ENCODE measurements at places on chromosomes 6 and 20.

- no peak for DNase-seq
Measured at GRCh38 chr6:98716341-98716740, 118.0 kb upstream of the POU3F2 start.

GRCh38 chr6:150720774-150721233, 121.1 kb downstream of the PLEKHG1 start:
- no peak for DNase-seq

GRCh38 chr6:7543789-7544424, 2.4 kb downstream of the DSP start:
- DNase-seq: no peak

DNA sequence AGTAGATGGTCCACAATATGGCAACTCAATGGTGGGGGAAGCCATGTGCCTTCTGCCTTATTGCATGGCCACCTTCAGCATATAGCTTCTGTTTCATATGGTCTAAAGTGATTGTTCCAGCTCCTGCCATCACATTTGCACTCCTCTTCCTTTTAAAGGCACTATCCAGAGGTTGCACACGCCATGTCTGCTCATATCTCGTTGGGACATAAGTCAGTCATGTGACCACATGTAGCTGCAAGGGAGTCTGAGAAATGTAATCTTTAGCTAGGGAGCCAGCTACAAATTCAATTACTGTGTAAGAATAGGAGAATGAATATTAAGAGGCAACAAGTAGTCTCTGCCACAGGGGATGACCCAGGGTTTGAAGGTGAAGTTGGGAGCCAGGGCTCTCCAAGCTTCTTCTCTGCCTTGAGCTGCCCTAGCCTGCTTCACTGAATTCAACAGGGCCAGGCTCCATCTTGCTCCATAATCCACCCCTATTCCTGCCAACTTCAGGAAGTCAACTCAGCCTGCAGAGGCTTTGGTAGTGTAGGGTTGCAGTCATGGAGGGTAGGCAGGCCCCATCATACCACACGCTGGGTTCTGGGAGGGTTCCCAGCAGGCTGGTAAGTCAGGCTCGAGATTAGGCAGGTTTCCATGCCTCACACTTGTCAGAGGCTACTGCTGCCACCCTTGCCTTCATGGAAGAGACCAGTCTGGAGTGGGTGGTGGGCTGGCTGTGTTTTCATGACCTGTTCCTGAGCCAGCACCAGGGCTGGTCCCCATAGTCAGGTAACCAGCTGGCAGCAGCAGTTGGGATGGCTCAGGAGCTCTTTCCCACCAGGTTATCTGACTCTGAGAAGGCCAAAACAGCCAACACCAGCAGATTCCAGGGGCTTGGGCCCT, 56.7 kb upstream of the SAYSD1 start:
- DNase-seq: no peak

DNA sequence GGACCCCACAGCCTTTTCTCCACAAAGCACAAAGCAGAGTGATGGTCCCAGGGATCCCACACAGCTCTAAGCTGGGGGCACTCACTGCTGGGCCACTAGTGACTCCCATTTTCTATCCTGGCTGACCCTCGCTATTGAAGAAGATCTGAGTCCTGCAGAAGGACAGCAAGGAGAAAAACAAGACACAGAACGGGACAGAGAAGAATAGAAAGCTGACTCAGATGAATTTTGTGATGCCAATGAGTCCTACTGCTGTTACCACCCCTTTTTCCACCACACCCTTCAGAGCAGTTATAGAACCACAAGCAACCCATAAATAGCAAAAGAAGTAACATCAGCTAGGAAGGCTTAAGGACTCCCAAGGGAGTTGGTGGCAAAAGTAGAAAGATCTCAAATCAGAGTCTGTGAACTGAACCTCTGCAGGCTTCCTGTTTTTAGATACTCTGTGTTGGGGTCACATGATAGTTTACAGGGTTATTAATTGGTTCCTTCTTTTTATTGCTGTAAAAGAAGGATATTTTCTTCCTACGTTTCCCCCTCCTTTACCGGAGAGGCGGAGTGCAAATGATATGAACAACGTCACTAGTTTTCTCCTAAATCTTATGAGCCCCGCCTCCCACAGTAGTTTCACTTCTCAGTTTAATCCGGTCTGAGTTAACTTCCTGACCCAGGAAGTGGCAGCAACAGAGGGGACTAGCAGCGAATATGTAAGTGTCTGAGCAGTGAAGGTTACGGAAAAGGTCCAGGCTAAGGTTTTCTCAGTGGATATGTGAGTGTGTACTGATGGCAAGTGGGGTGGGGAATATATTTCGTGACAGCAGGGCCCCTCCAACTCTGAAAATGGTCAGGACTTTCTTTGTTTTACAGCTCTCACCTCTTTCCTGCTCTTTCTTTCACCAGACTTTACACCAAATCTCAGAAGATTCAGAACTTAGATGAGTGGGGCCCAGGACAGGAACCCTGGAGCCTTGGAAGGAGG, at the start of gene TRIM38:
Gene TRIM38, plus strand, starts transcription at position 654 of the 979 bp plus-strand sequence. CDS start 3,721 bp downstream, outside the sequence.
- peak; percentile 76 for DNase-seq

- DNase-seq: no peak
Measured at GRCh38 chr20:38932457-38933120, 6.4 kb downstream of the FAM83D start.

DNA sequence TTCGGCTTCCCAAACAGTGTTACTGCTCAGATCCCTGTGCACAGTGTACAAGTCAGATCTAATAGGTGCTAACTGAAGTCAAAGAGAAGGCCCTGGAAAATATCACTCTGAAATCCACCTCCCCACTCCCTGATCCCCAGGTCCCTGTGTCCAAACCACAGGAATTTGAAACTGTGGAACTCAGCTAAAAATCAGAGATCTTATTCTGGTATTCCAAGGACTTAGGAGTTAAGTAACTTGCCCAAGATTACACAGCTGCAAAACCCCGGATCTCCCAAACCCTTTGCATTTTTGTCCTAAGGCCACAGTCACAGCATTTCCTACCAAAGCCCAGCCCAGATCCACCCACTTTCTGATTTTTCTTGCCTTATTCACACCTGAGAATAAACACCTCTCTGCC, 32.3 kb upstream of the SLC23A2 start:
- DNase-seq: no peak

GRCh38 chr6:101597693-101598092, 204.2 kb downstream of the GRIK2 start:
- DNase-seq: no peak

DNA sequence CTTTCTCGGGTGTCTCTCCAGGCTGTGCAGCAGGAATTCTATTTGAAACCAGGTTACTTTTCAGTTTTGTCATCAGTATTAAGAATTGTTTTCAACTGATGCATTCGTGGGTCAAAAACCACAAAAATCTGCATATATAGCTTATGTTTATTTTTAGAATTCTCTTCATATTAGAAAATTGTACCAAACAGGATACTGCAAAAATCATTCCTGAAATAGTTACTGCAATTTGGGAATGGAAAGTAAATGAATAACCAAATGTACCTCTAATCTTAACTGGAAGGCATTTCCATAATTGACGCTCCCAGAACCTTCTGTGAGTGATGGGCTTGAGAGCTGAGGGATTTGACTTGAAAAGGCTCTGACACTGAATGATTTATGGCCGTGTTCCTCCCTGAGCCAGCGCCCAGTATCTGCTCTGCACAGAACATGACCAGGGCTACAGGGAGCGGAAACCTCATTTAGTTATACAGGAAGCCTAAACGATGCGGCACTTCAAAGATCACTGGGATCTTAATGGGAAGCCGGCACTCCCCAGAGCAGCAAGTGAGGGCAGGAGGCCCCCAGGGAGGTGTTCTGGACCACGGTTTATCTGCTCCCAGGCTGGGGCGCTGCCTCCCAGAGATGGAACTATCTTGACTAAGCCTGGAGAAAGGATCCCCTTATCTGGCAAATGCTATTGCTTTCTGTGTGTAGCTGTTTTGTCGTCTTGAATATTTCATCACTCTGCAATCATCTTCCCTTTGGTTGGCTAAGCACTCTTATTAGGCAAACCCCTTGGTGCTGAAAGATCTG, 446.0 kb downstream of the QKI start:
- no peak for DNase-seq

- DNase-seq: no peak
Measured at GRCh38 chr6:169826697-169827096, 75.3 kb downstream of the ERMARD start.

DNA sequence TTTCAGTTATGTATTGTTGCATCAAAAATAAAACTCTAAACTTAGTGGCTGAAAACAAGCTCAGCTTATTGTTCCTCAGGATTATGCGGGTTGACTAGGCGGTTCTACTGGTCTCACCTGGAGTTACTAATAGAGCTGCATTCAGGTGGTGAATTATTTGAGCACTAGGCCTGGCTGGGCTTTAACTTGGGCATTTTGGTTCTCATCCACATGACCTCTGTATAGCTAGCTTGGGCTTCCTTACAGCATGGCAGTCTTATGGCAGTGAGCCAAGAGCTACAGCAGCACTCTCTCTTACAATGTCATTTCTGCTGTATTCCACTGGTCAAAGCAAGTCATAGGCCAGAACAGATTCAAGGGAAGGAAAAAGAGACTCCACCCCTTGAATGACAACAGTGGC, 1.6 kb downstream of the PGBD1 start:
- no peak for DNase-seq

GRCh38 chr6:71137973-71138372, 150.6 kb upstream of the OGFRL1 start:
- DNase-seq: no peak

DNA sequence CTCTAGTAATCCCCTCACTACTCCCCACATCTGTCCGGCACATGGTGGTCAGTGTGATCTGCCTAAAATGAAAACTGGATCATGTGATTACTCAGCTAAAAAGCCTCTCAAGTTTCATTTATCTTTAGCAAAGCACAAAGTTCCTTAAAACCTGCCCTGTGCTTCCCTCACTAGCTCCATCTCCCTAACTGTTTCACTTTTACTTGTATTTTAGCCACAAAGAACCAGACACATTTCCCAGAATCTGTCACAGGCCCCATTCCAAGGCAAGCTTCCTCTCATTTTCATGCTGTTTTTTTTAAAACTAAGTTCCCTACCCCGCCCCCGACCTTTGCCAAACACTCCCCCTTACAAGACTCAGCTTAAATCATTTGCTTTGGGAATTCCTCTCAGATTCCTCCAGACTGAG, 8.9 kb upstream of the IGF2R start:
- DNase-seq: no peak

- no peak for DNase-seq
Measured at GRCh38 chr20:61710108-61710507, 355.6 kb downstream of the TAF4 start.

DNA sequence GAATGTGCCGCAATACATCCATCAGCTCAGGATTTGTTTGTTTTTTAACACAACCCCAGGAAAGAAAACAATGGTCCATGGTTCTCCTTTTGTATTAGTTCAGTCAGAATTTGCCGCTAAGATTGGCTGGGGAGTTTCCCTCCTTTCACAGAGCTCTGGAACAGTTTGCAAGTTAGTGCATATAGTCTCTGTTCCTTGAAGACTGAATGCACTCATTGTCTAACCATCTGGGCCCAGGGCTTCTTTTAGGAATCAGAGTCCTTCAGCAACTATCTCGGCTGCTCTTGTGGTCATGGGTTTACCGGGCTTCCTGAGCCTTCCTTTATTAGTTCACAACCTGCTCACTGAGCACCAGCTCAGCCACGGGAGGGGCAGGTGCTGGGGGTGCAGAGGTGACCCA, 121.3 kb downstream of the SLC23A2 start:
- no peak for DNase-seq

- DNase-seq: no peak
Measured at GRCh38 chr6:105257340-105257739, 77.5 kb upstream of the POPDC3 start.

GRCh38 chr6:117008618-117009017, 131.6 kb downstream of the RFX6 start:
- no peak for DNase-seq

DNA sequence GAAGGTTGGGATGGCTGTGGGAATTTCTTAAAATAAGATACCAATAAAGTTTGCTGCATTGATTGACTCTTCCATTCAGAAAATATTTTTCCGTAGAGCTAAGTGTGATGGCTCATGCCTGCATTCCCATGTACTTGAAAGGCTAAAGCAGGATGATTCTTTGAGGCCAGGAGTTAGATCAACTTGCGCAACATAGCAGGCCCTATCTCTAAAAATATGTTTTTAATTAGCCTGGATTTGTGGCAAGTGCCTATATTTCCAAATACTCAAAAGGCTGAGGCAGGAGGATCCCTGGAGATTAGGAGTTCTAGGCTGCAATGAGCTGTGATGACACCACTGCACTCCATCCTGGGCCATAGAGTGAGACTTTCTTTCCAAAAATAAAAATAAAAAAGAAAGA, 431.2 kb upstream of the PTCHD4 start:
- DNase-seq: no peak

DNA sequence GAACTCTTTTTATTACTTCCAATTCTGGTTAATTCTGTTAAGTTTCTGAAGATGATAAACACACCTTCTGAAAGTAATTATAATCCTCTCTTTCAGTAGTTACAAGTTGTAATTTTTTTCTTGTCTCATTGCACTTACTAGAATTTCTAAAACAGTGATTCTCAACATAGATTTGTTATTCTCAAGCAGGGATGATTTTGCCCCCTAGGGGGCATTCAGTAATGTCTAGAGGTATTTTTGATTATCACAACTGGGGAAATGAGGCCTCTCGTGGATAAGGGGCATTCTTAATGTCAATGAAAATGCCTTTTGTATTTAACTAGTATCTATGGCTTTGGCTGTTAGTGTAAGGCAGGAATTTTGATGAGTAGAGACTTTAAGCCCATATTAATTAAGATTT, 39.4 kb upstream of the MAFB start:
- DNase-seq: no peak

DNA sequence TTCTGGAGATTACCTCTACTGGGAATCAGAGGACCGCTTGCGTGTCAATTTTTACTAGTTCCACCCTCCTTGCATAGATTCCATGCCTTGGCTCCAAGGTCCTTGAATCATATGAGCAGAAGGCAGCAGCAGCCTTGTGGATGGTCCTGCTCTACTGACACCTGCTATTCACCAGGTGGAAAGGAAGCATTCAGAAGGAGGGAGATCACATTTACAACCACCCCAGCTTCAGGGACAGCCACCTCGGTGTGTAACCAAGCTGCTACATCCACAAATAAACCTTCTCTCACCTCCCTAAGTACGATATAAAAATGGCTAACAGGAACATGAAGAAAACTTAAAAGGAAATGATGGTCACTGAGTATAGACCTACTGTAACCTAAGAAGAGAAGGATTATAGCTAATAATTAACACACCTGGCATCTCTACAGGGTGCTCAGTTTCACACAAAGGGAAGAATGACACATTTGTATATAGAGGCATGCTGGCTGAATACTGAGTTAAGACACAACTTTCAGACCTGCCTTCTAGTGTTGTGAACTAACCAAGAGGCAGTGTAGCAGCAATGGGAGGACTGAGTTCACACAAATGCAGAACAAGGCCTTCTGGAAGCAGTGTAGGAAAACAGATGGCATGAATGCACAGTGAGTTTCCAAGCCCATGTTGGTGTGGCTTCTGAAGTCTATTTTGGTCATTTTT, 46.3 kb upstream of the SRPK1 start:
- DNase-seq: no peak

- no peak for DNase-seq
Measured at GRCh38 chr20:47292581-47292980, 63.9 kb downstream of the ZMYND8 start.

Data from stimulated activated CD4-positive, alpha-beta T cell treated with anti-CD3 and anti-CD28 coated beads, Interleukin-1b, Interleukin-23, amount 100 ng/mL, for 48 hours (primary cell).